ENCODE measurements at places on chromosomes 16 and 17.

- no peak for DNase-seq
Observed at GRCh38 chr16:83400234-83400633, 407.5 kb upstream of the HSBP1 start.

DNA sequence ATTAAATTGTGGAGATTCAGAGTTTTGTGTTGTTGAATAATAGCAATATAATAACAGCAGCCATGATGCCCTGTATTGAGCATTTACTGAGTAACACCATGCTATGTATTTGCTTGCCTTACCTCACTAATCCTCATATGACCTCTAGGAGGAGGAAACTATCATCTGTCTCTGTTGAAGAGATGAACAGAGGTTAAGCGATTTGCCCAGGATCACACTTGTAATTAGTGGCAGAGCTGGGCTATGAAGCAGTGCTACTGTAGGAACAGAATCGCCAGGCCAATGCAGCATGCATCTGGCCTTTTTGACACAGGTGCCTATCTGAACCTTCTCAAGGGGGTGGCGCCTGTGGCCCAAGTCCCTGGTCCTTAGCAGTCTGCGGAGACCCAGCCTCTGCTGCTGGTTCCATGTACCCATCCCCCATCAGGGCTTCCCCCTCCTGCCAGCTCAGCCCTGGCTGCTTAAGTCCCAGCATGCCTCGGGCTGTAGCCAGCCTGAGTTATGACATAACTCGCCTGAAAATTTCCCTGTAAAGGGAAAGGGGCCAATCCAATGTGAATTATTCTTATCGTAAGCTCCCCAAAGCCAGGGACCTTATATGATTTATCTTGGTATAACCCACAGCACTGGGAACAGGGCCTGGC is 50.4 kb upstream of the HS3ST2 start:
- no peak for DNase-seq

- DNase-seq, result no peak
Observed at GRCh38 chr17:19733953-19734526, 14.1 kb downstream of the ALDH3A1 start.

- DNase-seq, result no peak
Observed at GRCh38 chr16:31118223-31119155, 1.0 kb downstream of the KAT8 start.

DNA sequence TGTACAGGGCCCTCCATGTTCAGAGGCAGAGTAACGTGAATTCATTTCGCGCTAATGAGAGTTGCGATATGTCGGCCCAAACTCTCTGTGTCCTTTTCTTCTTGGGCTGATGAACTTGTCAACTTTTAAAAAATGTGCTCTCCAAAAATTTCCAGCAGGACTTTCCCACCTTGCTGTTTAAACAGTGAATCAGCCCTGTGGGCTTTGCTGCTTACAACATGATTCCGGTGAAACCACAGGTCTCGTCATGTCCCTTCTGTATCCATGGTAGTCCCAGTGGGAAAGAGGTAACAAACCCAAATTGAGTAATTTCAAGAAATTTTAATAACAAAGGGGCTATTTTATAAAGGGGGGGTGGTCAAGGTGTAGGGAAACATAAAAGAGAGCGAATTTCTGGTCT is 612.9 kb downstream of the MAF start:
- DNase-seq, result no peak

DNA sequence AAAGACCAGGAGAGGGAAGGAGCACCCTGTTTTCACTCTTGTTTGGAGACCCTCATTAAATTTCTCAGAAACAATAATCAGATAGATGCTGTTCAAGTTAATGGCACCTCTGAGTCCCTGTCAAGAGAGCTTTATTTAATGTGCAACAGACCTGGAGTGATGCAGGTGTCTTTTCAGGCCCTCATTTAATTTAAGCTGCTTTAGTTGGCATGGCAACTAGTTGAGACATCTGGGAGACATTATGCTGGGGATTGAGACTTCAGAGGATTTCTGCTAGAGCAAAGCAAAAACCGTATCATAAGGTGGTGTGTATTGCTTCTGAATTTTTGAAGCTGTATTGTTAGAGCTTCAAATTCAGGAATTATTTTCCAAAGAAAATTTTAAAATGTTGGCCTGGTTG is 108.5 kb downstream of the NLK start:
- no peak for DNase-seq

DNA sequence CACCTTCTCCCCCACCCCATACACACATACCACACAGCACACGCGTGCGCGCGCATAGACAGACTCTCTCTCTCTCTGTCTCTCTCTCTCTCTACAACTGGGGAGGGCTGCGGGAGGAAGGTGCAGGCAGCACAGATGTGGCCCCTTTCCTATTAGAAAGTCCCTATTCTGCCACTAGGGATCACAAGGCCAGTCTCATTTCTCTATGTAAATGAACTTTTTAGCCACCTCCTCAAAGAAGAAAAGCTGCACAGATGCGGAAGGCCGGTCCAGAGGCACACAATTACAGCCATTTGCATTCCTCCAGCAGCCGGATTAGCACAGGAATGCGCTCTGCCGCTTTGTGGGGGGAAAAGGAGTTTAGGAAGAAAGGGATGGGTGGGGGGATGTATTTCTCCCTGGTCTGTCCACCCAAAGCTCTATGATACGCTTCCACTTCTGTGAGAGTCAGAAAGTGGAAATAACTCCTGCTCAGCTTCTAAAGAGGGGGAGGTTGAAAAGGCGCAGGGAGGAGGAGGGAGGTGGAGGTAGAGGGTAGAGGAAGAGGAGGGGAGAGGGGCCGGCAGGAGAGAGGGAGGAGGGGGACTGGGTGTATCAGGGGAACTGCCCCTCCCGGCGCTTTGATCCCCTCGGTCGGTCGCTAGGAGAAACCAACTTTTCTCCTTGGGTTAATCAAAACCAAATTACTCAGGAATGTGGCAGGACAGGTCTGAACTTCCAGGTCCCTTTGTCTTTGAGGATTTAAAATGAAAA is 11.7 kb downstream of the ZFHX3 start:
- no peak for DNase-seq

DNA sequence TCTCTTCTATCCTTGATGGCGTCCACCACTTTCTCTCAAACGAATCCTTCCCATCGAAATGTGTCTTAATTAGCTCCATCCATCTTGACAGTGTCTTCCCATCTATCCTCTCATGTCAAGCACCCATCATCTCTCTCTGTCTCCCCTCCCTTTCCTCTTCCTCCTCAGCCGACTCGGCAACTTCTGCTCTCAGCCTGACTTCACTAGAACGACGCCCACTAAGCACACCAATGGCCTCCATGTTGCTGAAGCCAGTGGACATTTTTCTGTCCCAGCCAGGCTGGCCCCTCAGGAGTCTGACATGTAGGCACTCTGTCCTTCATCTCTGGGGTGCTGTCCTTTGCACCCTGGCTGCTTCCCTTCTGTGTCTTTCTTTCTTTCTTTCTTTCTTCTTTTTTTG is 2.5 kb upstream of the SPATA20 start:
- no peak for DNase-seq

DNA sequence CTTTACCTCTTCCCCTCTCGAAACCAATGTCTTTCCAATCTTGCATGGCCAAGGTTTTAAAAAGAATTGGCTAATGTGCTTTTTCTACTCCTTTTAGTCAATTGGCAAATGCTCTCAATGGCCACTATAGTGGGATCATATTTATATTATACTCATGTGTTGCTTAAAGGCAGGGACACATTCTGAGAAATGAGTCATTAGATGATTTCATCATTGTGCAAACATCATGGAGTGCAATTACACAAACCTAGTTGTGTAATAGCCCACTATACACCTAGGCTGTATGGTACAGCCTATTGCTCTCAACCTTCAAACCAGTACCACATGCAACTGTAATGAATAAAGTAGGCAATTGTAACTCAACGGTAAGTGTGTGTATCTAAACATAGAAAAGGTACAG is 180.9 kb downstream of the HS3ST3A1 start:
- DNase-seq, result no peak

DNA sequence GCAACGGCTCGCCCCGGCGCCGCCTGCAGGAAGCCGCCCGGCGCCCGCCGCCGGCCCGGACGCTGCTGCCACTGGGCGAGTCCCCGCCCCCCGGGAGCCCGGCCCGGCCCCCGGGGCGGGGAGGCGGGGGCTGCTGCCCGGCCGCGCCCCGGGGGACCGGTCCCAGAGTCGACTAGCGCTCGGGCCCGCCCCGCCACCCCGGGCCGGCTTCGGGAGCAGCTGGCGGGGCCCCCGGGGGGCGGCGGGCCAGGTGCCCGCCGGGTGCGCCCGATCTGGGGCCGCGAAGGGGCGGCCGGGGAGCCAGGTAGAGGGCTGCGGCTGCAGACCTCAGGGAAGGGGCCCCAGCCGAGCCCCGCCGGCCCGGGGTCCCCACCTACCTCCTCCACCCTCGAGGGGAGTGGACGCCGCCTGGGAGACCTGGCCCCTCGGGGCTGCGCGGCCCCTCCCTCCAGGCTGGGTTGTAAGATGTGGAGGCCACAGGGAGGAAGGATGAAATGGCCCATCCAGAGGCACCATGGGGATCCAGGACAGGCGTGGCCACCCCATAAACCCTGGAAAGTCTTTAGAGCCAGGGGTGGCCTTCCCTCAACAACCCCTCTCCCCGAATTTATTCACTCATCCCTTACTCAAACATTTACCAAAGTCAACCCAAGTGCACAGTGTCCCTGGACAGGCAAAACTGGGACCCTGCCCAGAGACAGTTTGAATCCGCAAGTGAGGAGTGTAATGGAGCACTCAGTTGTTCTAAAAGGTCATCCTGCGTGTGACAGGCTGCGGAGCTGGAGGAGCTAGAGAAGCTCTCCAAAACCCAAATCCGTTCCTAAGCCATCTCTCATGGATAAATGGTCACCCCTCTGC is at the start of gene CDYL2:
TSS of gene CDYL2 (minus strand) at position 73 of the 858 bp plus-strand sequence. CDS start 425 bp downstream, outside the sequence.
- DNase-seq, result peak; percentile 55

Measured in stimulated activated CD4-positive, alpha-beta T cell treated with anti-CD3 and anti-CD28 coated beads, Interleukin-4, amount 100 ng/mL, for 4 hours (primary cell).